Activated CD4-positive, alpha-beta T cell treated with anti-CD3 and anti-CD28 coated beads for 1 hour (primary cell): ENCODE measurements at places on chromosomes 1 and 21.

GRCh38 chr1:5370311-5370710 is 621.9 kb downstream of the NPHP4 start:
- DNase-seq = no peak

DNA sequence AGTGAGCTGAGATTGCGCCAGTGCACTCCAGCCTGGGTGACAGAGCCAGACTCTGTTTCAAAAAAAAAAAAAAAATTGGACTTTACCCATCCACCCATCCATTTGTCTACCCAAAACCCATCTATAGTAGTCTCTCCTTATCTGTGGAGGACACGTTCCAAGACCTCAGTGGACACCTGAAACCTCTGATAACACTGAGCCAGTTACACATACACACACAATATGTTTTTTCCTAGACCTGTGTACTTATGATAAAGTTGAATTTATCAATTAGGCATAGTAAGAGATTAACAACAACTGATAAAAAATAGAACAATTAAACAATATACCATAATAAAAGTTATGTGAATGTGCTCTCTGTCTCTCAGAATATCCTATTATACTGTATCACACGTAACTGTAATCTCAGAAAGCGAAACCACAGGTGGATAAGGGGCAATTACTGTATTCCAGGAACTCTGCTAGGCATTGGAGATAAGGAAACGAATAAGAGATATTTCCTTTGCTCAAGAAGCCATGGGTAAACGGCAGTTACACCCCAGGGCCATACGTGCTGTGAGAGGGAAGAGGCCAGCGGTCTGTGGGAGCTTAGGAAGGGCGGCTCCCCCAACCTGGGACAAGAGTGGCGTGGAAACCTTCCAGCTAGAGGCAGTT is 84.2 kb upstream of the DISP3 start:
- no peak for DNase-seq

DNA sequence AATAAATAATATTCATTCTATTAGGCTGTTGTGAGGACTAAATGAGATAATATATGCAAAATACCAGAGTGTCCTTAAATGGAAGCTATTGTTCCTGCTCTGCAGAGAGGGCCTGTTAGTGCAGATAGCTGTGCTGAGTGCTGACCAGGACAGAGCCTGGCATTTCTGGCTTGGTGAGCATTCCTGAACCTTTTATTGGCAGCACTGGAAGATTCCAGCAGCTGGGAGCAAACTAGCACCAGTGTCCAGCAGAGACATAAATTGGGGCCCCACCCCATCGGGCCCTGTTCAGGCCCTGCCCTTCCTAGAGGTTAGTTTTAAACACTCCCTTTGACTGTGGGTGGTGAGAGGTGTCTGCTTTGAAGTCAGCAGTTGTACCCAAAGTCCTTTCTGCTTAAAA is 85.9 kb upstream of the GADD45A start:
- no peak for DNase-seq

DNA sequence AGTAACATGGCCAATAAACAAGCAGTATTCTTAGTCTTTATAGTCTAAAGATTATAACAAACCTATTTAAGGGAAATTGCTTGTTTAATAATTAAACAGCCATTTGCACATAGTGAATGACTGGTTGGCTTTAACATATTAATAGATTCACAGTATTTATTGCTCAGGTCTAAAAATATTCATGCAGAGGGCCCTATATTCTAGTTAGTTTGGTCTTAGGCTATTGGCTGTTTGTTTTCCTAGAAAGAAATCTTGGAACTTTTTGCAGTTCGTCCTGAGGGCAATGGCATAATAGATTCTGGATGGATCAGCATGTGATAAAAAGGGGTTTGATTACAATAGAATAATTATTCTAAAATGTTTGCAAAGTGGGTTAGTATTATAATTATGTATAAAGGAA is 34.7 kb downstream of the BACH1 start:
- no peak for DNase-seq

DNA sequence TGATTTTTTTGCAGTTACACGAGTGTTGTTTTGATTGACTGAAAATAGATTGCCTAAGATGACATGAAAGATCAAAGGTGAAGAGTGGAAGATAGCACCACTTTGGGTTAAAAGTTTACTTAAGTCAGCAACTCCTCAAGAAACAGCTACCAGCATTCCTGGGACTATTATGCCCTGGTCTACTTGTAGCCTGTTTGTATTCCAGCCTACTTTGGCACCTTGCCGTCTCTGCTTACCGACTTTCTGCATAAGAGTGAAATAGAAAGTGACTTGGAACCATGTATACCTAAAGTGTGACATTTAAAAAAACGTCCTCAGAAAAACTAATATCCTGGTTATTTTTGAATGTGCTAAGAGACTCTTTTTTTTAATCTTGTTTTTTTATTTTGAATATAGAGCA is 631.5 kb upstream of the PTBP2 start:
- no peak for DNase-seq

- no peak for DNase-seq
These were observed 17.6 kb upstream of the SLC30A1 start for GRCh38 chr1:211596418-211597181.

GRCh38 chr1:81254560-81254959 is 546.2 kb upstream of the ADGRL2 start:
- DNase-seq = no peak

DNA sequence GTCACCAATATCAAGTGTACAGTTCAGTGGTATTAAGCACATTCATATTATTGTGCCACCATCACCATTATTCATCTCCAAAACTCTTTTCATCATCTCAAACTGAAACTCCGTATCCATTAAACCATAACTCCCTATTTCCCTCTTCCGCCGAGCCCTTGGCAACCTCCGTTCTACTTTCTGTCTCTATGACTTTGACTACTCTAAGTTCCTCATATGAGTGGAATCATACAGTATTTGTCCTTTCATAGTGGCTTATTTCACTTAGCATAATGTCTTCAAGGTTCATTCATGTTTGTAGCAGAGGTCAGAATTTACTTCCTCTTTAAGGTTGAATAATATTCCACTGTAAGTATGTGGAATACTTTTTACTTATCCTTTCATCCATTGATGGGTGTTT is 21.7 kb downstream of the SELP start:
- no peak for DNase-seq

GRCh38 chr1:200951016-200951415 is 56.3 kb downstream of the INAVA start:
- no peak for DNase-seq

- no peak for DNase-seq
These were observed 231.6 kb downstream of the NFIA start for GRCh38 chr1:61313906-61314422.

DNA sequence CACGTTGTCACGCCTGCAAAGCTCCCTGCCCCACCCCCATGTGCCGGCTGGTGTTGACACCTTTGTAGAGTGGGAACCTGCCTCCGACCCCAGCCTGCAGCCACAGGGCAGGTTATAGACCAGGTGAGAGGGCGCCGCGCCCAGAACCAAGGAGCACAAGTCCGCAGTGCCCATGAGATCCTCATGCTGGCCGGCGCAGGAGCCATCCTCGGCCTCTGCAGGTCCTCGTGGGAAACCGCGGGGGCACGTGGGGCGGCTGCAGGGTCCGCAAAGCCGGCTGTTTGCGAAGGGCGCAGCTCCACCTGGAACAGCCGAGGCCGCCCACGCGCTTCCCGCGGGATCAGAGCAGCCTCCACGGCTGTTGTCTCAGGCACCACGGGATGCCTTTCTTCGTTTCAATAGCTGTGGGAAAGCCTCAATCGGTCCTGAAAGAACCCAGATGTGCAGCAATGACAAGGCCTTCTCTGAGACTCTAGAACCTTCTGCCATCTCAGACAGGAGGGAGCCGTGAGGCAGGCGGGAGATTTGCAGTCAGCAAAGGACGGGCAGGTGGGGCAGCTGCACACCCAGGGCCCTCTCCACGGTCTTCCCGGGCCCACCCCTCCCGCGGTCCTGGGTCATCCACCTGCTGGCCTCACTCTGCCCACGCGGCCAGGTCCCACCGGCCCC is 29.9 kb downstream of the POFUT2 start:
- DNase-seq = no peak

GRCh38 chr1:87147851-87148250 is 180.8 kb upstream of the LMO4 start:
- DNase-seq = no peak

- no peak for DNase-seq
These were observed 74.2 kb downstream of the DTL start for GRCh38 chr1:212109728-212110127.

DNA sequence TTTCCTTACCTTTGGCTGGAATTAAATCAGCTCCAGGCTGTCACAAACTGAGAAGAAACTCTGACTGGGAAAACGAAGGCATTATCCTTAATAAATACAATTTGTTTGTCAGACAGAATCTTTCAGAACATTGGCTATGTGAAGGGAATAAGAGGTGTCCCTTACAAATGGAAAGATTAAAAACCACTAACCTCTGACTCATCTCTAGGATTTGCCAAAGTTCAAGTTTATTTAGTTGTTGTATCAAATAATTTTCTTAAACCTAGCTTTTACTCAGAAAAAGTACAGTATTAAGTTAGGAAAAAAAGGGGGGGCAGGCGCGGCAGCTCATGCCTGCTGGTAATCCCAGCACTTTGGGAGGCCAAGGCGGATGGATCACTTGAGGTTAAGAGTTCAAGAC is 15.7 kb downstream of the SERTAD4 start:
- no peak for DNase-seq

GRCh38 chr1:53369034-53369750 is 41.3 kb upstream of the LRP8 start:
- DNase-seq = no peak

- DNase-seq = no peak
These were observed 23.6 kb upstream of the KIRREL1 start for GRCh38 chr1:157969697-157970485.

- DNase-seq = no peak
These were observed 68.7 kb downstream of the TRIM11 start for GRCh38 chr1:228337711-228338520.

DNA sequence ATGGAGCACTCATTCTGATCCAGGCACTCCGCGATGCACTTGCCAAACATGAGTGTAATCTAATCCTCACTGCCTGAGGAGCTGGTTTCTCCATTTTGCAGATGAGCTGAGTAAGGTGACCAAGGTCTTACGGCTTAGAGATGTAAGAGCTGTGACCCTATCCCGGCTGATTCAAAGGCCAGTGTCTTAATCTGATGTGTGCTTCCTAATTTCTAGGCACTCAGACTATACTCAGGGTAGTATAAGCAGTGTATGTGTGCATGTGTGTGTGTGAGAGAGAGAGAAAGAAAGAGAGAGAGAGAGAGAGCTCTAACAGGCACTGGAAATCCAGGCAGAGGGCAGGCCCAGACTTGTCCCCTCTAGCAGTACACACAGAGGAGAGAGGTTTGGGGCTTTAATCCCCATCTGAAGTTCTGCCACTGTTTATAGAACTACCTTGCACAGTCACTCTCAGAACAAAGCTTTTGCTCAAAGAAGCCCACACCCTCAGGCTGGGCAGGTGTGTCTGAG is 188.2 kb downstream of the ZBTB18 start:
- DNase-seq = no peak

DNA sequence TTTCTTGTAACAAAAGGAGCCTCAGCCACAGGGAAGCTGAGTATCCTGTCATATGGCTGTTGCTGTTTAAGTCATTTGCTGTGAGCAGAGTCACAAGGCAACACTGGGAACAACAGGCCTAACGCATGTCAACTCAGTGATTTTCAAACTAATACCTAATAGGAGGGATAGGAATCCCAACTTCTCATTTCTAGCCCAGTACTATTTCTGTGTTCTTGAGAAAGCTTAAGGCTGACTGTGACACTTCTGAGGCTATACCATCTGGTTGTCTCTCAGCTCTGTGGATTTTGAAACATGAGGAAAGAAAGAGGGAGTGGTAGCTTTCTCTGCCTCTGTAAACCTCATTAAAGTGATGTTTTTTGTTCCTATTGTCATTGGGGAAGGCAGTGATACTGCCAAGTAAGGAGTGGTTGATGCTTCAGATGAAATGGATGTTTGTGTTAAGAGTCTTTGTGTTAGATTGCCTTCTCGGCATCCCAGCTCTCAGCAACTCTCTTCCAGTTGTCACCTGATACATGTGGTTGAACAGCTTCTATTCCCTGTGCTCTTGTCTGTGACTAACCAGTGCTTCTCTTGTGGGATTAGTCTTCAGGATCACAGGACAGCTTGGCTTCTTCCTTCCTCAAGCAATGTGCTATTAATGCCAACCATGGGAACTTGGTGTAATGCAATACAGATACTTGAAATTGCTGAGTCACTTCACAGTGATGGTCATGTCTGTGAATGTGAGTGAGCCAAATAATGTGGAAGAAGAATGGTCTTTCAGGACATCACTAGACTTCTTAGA is 166.8 kb upstream of the IVNS1ABP start:
- no peak for DNase-seq

DNA sequence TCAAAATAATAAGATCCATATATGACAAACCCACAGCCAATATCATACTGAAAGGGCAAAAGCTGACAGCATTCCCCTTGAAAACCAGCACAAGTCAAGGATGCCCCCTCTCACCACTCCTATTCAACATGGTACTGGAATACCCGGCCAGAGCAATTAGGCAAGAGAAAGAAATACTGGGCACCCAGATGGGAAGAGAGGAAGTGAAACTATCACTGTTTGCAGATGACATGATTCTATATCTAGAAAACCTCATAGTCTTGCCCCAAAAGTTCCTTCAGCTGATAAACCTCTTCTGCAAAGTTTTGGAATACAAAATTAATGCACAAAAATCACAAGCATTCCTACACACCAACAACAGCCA is 442.7 kb downstream of the PTBP2 start:
- no peak for DNase-seq

GRCh38 chr1:228204958-228205357 is 2.9 kb upstream of the OBSCN start:
- no peak for DNase-seq

DNA sequence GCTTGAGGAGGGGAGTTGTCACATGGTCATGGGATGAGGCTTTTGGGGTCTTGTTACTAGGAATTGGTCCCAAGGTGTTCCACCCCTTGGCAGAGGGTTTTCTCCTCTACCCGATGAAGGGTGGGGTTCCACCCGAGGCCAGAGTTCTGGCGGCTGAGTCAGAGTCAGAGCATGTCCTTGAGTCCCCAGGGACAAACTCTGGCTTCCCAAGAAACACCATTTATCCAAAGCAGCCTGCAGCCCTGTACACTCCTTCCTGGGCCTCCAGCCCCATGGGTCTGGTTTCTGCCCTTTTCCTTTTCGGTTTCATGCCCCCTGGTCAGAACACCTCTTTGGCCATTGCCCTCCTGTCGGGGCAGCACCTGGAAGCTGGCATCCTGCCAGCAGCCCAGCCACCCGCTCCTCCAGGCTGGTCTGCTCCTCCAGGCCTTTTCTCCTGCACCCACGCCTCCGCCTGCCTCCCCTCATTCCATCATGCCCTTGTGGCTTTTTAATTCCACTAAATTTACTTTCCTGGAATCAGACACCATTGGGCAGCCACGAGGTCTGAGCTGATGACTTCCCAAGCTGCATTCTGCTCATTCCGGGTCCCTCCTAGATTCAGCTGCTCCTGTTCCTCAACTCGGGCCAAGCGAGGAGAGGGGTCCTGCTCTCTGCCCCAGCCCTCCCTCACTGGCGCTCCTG is 301.7 kb upstream of the VAMP3 start:
- DNase-seq = no peak
